ENCODE measurements at places on chromosomes 3 and 15.

DNA sequence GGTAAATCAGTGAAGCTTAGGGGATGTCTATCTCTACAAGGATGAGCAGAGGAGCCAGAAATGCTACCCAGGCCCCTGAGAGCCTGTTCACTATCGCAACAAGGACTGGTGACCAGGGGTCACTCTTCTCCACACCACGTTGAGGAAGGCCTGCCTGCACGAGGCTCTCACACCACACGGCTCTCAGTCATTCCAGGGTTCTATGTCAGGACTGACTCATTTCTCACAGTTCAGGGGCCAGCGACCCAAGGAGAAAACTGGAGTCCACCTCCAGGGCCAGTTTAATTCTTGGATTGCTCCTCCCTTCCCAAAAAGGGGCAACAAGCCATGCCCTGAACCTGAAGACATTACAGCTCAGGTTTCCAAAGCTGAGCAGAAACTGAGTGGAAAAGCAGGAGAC, 33.9 kb downstream of the ANP32A start:
- DNase-seq, result no peak

- DNase-seq, result no peak
Measured at GRCh38 chr3:71232175-71232679, 351.3 kb downstream of the FOXP1 start.

DNA sequence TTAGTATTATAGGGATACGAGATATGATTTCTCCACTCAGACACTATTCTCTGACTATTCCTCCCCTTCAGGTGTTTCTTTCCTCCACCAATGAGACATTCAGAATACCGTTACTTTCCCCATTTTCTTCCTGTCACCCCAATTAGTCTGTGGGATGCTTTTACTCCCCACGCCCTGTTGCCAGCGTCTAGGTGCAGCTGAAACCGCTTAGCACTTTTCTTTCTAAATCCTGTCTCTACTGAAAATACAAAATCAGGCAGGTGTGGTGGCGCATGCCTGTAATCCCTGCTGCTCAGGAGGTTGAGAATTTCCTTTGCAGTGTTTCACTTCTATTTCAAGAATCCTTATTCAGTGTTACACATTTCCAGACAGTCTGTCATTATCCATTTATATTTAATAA, 49.6 kb upstream of the DLG1 start:
- DNase-seq, result no peak

DNA sequence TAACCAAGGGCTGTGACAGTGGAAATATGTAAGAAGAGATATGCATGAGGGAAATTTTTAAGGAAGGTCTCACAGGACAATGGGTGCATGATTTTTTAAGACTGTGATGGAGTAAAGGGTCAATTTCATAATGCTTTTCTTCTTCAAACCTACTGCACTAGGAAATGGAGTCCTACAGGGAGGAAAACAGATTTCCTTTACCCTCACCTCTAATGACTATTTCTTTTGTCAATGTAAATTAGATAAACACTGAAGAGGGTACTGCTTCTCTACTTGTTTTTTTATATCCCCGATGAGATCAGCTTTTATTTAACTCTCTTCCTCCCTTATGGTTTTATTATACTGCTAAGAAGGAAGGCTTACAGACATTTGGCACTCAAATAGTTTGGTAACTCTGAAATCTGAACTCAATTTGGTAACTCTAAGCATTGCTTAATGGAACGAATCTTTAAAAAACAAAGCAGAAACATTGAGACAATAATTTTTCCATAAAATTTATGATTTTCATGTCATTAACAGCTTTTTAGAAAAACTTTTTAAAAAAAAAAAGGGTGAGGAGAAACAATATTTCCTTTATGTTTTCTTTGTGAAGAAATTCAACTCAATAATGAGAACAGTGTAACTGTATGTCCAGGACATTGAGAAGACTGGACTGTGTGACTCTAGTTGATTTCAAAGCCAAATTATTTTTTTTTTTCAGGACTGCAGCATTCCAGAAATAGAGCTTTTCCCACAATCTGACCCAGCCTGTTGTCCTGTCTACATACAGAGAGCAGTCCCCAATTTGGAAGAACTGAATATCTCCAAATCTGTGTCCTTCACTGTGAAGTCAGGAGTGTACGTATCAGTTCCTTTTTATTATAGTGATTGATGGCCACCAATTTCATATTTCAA, 64.4 kb downstream of the CRYBG3 start:
- DNase-seq, result no peak

DNA sequence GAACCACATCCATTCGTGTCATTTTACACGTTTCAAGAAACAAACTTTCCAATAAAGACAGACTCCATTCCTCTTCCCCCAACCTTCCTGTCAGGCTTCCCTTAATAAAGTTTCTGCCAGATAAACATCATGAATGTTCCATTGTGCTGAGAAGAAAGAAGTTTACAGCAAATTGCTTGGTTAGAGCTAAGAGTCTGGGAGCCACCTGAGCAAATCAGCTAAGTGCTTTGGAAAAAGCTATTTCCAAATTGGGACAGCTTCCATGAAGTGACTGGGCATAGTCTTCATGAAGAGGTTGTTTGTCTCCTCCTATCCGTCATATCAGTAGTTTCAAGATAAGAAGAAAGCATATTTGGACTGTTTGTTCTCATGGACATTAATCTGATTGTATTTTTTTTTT, 77.0 kb downstream of the MAGI1 start:
- no peak for DNase-seq

DNA sequence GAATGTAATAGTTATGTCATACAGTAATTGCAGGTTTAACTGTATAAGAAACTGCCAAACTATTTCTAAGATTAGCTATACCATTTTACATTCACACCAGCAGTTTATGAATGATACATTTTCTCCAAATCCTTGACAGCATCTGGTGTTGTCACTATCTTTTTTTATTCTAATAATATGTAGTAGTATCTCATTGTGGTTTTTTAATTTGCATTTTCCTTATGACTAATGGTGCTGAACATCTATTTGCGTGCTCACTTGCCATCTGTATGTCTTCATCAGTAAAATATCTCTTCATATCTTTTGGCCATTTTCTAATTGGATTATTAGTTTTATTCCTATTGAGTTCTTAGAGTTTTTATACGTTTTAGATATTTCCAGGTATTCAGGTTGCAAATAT, 994.0 kb upstream of the SEMA6D start:
- DNase-seq, result no peak

- no peak for DNase-seq
Measured at GRCh38 chr3:132033471-132033870, 1.3 kb downstream of the CPNE4 start.

DNA sequence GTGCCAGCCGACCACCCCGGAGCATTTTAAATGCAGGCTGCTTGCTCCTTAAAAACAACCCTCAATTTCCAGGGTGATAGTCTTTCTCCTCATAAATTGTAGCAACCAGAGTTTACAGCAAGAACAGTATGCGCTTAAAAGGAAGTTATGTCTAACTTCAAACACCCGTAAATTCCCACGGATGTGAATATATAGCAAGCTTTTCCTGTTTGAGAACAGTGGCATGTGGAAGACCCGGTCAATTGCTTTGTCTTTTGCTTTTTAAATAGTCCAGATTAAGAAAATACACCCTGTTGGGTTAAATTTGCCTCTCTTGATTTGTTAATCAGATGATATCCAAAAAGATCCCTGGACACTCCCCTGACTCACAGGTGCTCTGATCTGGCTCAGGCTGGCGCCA, 20.8 kb downstream of the MRPS25 start:
- no peak for DNase-seq
